ENCODE measurements at places on chromosomes 1 and 21. TPM values are rescaled to one million over a fixed set of nuclear protein-coding genes. Genes with fewer than 3 reads are reported as not detected.

The RASSF5 gene
- 42.5 TPM for total RNA-seq

The SCMH1 gene
- total RNA-seq = 62.7 TPM

The PHC2 gene
- 75.0 TPM for total RNA-seq

The TFF2 gene
- not detected for total RNA-seq

DNA sequence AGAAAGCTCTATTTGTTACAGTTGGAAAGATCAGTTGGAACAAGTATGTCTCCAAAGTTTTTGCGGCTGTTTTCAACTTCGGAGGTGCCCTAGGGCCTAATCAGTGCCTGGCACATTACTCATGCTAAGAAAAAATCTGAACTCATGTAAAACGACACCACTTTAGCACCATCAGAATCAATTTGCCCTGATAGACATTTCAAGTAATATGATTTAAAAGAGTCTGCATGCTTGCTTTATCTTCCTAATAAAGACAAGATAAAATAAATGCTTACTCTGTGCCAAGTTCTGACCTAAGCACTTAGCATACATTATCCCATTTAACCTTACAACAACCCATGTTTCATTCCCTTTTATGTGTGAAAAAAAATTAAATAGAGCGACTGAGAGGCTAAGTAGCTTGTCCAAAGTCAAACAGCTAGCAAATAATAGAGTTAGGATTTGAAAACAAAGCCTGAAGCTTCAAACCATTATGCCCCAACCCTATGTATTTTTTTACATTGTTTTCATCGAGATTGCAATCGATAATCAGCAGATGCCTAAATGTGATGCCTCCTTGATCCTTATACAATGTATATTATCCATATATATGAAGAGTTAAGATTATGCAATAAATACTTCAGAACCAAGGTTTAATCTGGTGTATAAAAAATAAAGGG lies 91.3 kb downstream of the DENND1B start:
- H3K27me3 ChIP-seq = no peaks in the 10 kb centered on the region
- H3K27ac ChIP-seq = no peak overlapping the region
- DNase-seq = no peak

DNA sequence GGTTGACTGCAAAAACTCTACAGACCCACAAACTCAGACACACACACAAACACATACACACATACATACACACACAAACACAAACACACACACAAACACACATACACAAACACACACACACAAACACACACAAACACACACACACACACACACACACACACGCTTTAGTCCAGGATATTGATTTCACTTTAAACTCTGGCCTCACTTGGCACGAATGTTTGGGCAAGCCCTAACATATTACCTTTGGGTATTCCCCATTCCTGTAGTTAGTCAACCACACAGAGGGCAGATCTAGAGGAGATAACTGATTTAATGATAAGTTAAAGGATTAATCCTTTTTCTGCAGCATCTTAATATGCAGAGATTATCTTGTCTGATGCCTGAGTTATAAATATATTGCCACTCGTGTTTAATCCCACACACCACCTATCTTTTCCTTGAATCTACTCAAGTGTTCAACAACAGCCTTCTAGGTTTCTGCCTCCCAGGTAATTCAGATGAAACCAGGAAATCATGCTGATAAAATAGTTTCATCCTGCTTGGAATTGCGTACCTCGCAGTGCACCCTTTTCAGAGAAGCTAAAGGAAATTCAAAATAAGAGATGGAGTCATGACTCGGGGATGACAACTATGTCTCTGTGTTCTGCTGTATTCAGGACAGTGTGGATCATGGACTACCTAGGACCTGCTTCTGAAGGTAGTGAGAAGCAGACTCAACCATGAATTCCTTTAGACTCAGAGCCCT lies 14.5 kb upstream of the RUNX1 start:
- H3K4me3 ChIP-seq = no peak overlapping the region
- DNase-seq = no peak
- H3K27ac ChIP-seq = no peak overlapping the region
- H3K36me3 ChIP-seq = no peaks in the 10 kb centered on the region
- H3K27me3 ChIP-seq = no peaks in the 10 kb centered on the region
- no peaks in the 10 kb centered on the region for H3K4me1 ChIP-seq

GRCh38 chr1:76080552-76081079 lies 6.1 kb downstream of the ST6GALNAC3 start:
- H3K27ac ChIP-seq = no peak overlapping the region
- H3K4me1 ChIP-seq = peaks cover 5% of the 10 kb centered on the region
- H3K27me3 ChIP-seq = no peaks in the 10 kb centered on the region
- DNase-seq = no peak
- no peak overlapping the region for H3K4me3 ChIP-seq

DNA sequence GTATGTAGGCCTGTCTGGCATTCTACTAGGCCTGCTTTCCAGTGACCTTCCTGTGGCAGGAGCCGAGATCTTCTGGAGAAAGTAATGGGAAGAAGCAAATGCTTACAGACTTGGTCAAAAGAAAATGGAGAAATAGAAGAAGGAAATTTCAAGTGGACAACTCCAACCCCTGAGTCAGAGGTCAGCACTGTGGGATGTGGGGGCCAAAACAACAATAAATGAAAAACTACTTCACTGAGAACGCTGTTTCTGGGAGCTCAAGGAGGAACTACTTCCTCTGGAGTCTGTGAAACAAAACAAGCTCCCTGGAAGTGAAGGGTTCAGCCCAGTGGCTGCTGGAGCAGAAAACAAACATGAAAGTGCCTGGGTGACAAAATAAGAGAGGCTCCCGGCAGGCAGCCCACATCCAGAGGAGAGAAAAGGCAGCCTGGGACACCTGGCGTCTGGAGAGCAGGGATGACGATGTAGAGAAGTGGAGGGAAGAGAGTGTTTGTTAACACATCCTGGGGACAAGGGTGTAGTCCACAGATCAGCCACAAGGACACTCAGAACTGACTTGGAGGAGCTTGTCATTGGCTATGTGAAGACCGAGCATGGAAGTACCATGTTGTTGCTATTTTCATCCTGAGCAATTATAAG lies 355.2 kb downstream of the SMYD3 start:
- no peaks in the 10 kb centered on the region for H3K36me3 ChIP-seq
- no peak overlapping the region for H3K27ac ChIP-seq
- DNase-seq = no peak
- H3K4me1 ChIP-seq = no peaks in the 10 kb centered on the region
- no peaks in the 10 kb centered on the region for H3K27me3 ChIP-seq

DNA sequence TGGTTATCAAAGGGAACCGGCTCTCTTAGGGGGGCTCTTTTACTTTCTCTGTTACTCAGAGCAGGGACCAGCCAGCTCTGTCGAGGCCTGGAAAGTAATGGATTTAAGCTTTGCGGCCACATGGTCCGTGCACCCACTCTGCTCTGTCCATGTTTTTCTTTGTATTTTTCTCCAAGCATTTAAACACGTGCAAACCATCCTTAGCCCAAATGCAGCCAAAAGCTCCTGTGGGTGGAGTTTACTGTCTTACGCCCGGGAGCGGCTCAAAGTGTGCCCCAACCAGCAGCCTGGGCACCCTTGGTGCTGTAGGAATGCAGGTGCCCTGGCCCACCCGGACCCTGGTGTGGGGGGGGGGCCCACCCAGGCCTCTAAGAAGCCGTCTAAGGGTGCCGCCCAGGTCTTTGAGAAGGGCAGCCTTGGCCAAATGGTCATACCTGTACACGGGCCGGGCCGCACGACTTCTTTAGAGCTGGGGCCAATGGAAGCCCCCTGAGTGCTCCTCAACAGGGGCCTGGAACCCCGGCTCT lies 29.2 kb upstream of the POFUT2 start:
- no peaks in the 10 kb centered on the region for H3K36me3 ChIP-seq
- no peak overlapping the region for H3K4me3 ChIP-seq
- no peaks in the 10 kb centered on the region for H3K4me1 ChIP-seq
- no peaks in the 10 kb centered on the region for H3K27me3 ChIP-seq

DNA sequence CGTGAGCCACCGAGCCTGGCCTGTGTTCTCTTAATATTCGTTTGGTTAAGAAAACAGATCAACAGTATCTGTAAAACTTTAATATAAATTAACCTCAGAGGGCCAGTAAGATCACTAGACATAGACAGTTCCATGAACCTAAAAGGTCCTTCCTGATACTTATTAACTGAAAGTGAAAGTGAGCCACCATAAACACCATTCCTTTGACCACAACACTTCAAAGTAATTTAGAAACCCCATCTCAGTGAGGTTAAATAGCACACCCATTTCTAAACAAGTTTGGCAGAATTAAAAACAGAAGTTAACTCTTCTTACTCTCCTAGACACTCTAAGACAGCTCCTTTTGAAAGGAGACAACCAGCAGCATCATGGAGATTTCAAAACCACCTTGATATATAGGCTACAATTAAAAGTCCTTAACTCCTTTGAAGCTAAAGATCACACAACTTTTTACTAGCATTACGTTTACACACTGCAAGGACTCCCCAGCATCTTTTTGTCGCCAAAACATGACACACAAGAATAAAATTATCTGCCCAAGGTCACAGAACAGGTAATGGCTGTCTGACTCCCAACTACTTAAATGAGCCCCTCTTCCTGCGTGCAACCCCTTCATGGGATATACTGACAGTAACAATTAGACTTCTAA lies 2.2 kb downstream of the RNF19B start:
- no peaks in the 10 kb centered on the region for H3K4me1 ChIP-seq
- DNase-seq = no peak
- H3K27me3 ChIP-seq = no peaks in the 10 kb centered on the region
- H3K36me3 ChIP-seq = no peaks in the 10 kb centered on the region
- H3K4me3 ChIP-seq = peak overlapping the region; percentile 85

- no peak overlapping the region for H3K4me3 ChIP-seq
- no peak for DNase-seq
- H3K4me1 ChIP-seq = no peaks in the 10 kb centered on the region
These were observed 21.0 kb downstream of the CLCA4 start for GRCh38 chr1:86567878-86568277.

- DNase-seq = no peak
- no peak overlapping the region for H3K27ac ChIP-seq
- no peaks in the 10 kb centered on the region for H3K27me3 ChIP-seq
- H3K4me1 ChIP-seq = no peaks in the 10 kb centered on the region
- no peaks in the 10 kb centered on the region for H3K36me3 ChIP-seq
These were observed 37.4 kb downstream of the FCER1A start for GRCh38 chr1:159339536-159339935.

DNA sequence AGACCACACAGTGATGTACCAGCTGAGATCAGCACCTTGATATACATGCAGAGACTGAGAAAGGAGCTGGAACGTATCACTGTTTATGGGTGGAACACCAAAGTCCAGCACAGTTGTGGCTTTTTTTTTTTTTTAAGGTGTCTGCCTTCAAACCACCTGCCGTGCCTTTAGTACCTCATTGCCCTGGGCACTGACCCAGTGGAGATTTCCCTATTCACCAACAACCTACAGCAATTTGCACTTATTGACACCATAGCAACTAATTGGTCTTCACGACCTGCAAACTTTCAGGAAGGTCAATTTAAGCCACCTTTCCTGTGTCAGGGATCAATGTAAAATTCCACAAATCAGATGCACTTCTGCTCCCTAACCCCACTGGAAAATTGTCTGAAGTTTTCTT lies 181.6 kb upstream of the ADGRL2 start:
- no peaks in the 10 kb centered on the region for H3K4me1 ChIP-seq
- DNase-seq = no peak
- no peak overlapping the region for H3K27ac ChIP-seq
- no peaks in the 10 kb centered on the region for H3K27me3 ChIP-seq
- no peaks in the 10 kb centered on the region for H3K36me3 ChIP-seq

GRCh38 chr1:17671741-17672140 lies 83.4 kb upstream of the ACTL8 start:
- H3K4me3 ChIP-seq = no peak overlapping the region
- peaks cover 3% of the 10 kb centered on the region for H3K36me3 ChIP-seq
- DNase-seq = no peak
- no peaks in the 10 kb centered on the region for H3K27me3 ChIP-seq

GRCh38 chr1:30321246-30321910 lies 402.0 kb downstream of the MATN1 start:
- H3K4me3 ChIP-seq = no peak overlapping the region
- no peak overlapping the region for H3K27ac ChIP-seq
- no peak for DNase-seq
- H3K27me3 ChIP-seq = peaks cover 2% of the 10 kb centered on the region
- H3K36me3 ChIP-seq = no peaks in the 10 kb centered on the region

DNA sequence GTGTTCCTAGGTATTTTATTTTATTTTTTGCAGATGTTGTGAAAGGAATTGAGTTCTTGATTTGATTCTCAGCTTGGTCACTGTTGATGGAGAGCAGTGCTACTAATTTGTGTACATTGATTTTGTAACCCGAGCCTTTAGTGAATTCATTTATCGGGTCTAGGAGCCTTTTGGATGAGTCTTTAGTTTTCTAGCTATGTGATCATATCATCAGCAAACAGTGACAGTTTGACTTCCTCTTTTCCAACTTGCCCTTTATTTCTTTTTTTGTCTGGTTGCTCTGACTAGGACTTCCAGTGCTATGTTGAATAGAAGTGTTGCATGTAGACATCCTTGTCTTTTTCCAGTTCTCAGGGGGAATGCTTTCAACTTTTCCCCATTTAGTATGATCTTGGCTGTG lies 138.9 kb downstream of the LHX8 start:
- no peaks in the 10 kb centered on the region for H3K27me3 ChIP-seq
- no peaks in the 10 kb centered on the region for H3K36me3 ChIP-seq
- H3K4me1 ChIP-seq = no peaks in the 10 kb centered on the region

- no peak overlapping the region for H3K27ac ChIP-seq
- H3K4me3 ChIP-seq = no peak overlapping the region
- no peaks in the 10 kb centered on the region for H3K27me3 ChIP-seq
- H3K36me3 ChIP-seq = no peaks in the 10 kb centered on the region
- H3K4me1 ChIP-seq = no peaks in the 10 kb centered on the region
These were observed 3.8 kb upstream of the GRHL3 start for GRCh38 chr1:24315391-24315790.

GRCh38 chr1:57770772-57771171 lies 346.9 kb upstream of the DAB1 start:
- H3K36me3 ChIP-seq = no peaks in the 10 kb centered on the region
- H3K4me3 ChIP-seq = no peak overlapping the region
- H3K27me3 ChIP-seq = no peaks in the 10 kb centered on the region
- no peak for DNase-seq

DNA sequence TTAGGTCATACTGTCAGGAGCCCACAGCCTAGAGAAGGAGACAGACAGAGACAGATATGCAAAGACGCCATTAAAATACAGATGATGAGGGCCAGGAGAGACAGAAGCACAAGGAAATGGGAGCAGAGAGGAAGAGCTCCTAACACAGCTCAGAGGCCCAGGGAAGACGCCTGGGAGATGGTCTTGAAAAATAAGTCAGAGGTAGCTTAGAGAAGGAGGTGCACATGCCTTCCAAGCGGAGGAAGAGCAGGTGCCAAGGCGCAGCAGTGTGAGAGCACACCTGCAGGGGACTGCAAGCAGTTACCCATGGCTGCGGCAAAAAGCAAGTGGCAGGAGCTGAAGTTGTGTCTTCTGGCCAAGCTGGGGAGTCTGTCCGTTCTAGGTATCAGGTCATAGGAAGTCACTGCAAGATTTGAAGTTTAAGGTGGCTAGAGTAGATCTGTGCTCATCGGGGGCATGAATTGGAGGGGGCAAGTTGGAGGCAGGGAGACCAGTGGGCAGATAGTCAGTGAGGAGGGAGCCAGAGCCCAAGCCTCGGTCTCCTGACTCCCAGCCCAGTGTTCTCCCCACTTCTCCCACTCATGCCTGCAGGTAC lies 1.3 kb upstream of the TRABD2B start:
- H3K4me1 ChIP-seq = no peaks in the 10 kb centered on the region
- H3K27ac ChIP-seq = no peak overlapping the region
- H3K4me3 ChIP-seq = no peak overlapping the region
- DNase-seq = no peak
- no peaks in the 10 kb centered on the region for H3K36me3 ChIP-seq

GRCh38 chr1:209692745-209693504 lies 11.7 kb upstream of the HSD11B1 start:
- peak; percentile 76 for DNase-seq
- H3K27me3 ChIP-seq = no peaks in the 10 kb centered on the region
- H3K27ac ChIP-seq = no peak overlapping the region
- no peaks in the 10 kb centered on the region for H3K36me3 ChIP-seq
- no peak overlapping the region for H3K4me3 ChIP-seq
